ENCODE measurements at places on chromosomes 4 and X.

- DNase-seq: peak; percentile 51
Measured at GRCh38 chrX:148500423-148501385, at the start of gene AFF2. Gene AFF2 (plus strand): TSS chrX:148500617. CDS start chrX:148501098, 481 bp downstream.

DNA sequence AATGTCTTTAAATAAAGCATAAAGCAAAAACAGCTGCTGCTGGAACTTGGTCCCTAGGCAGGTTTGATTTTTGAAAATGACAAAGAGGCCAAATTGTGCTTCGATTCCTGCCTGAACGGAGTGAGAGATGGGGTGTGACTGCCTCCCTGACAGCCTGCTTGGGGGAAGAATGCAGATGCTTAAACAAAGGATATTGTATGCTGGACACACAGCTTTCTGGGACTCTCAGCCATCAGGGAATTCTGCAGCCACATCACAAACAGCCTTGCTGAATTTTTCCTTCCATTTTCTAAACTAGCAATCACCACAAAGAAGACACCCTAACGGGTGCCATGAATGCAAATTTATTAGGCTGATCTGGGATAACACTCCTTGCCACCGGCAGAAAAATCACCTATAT lies 83.9 kb upstream of the CPEB2 start:
- DNase-seq: no peak

- no peak for DNase-seq
Measured at GRCh38 chr4:124199755-124200154, 512.8 kb downstream of the ANKRD50 start.

GRCh38 chr4:82138374-82138773 lies 235.4 kb downstream of the HNRNPD start:
- DNase-seq: peak; percentile 9

- no peak for DNase-seq
Measured at GRCh38 chrX:108270739-108271396, 167.4 kb downstream of the COL4A6 start.

- no peak for DNase-seq
Measured at GRCh38 chr4:7787067-7787466, 152.6 kb downstream of the AFAP1 start.
